ENCODE measurements at places on chromosomes 12 and 14.

GRCh38 chr14:103014466-103015228, 42.7 kb downstream of the CDC42BPB start:
- no peak for DNase-seq

DNA sequence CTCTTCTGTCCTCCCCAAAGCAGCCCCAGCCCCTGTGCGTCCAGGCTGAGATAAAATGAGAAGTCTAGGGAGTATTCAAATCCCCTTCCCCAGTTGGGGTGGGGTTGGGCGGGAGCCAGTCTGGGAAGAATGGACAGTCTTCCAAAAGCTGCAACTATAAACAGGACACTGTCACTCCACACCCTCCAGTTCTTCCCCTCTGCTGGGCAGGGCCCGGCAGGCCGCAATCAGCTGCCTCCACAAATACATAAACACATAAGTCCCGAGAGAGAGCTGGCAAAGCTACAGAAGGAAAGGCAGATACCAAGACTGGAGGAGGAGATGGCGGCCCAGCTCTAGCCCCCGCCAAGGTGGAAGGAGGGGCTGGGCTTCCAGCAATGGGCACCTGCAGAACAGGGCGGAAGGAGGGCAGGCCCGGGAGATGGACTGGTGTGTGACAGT, 12.7 kb downstream of the LTBP2 start:
- no peak for DNase-seq

DNA sequence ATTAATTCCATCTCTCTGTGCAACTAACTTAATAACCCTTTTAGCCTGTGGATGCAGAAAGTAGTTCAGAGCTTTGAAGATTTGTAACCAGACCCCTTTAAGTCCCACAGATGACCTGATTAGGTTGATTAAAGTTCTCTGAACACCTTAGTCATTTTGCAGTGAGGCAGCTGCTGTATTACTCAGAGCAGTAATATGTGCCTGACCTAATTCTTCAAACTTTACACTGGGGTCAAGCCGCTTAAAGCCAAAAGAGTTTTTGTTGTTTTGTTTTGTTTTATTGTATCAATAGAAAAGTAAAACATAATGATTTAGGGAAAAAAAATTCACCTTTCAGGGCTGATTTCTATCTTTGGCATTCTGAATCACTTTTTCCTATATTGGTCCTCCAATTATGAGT, 78.6 kb upstream of the PLEKHG7 start:
- no peak for DNase-seq

DNA sequence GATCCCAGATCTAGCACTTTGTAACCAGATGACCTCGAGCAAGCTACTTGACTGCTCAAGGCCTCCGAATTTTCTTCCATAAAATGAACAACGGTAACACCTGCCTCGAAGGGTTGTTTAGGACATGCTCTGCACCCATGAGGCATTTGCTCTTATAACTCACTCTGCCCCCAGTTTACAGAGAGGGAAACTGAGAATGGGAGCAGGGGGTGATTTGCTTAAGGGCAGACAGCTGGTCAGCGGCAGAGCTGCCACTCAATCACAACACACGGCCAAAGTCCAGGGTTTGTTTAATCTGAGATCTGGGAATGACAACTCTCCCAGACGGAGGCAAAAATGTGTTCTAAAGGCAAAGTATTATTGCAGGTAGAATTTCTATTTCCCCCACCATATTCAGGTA, 156.3 kb downstream of the RIMBP2 start:
- no peak for DNase-seq

DNA sequence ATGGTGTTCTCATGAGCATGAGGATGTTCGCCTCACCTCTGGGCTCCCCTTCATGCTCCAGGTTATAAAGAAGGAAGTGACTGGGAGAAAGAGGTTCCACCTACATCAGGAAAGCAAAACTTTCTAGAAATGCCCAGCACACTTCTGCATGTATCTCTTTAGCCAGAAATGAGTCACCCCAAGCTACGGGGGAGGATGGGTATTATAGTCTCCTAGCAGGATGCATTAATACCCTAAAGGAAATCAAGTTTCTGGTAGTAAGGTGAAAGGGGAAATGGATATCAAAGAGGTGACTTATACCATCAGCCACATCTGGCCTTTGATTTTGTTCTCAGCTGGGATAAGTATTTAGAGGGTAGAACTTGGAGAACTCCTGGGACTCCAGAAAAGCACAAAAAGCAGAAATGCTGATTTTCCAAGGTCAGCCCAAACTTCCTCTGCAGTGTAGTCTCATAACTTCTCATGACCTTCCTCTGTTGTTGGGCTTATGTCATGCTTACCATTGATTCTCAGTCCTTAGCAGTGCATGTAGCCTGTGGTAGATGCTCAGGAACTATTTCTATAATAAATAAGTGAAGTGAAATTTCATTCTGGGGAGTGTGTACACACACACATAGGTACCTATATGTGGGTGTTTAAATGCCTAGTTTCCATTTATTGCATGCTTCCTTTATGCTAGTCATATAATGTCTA, 209.4 kb upstream of the CRY1 start:
- DNase-seq = no peak

GRCh38 chr12:95130096-95130495, 56.7 kb upstream of the NR2C1 start:
- no peak for DNase-seq

DNA sequence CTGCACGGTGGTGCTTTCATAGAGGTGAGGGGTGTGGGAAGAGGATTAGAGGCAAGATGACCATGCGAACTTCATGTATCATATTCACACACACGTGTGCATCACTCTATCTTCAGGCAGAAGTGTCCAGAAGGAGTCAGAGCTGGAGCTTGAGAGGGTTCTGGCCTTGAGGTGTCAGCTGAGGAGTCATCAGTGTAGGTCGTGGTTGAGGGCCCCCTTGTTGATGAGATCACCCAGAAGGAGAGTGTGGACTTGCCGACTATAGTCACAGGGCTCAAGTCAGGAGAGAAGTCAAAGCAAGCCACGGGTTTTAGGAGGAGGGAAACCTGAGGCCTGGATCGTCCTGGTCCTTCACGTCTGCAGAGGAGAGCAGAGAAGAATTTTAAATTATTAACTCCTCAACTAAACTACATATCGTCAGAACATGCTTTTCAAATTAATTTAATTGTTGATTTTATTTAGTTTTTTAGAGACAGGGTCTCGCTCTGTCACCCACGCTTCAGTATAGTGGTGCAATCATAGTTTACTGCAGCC, 25.4 kb downstream of the EML1 start:
- DNase-seq = no peak

DNA sequence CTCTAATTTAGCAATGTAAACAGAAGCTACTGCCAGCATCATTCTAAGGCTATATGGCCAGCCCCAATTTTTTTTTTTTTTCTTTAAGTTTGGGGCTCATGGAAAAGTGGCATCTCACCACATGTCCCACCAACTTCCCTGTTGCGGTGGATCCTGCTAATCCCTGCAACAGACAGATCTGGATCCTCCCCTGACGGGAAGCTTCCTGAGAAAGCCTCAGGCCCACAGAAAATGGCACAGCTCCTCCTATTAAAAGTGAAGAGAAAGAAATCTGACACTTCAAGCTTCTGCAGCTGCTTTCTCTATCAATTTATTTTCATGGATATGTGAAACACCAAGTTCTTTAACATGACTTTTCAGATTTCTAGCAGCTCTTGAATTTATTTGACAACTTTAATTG, 433.8 kb upstream of the DCN start:
- DNase-seq = no peak

GRCh38 chr14:56333359-56334292, 215.4 kb downstream of the PELI2 start:
- DNase-seq = no peak

- DNase-seq = peak; percentile 6
Measured at GRCh38 chr14:53109105-53110041, 43.8 kb downstream of the DDHD1 start.

DNA sequence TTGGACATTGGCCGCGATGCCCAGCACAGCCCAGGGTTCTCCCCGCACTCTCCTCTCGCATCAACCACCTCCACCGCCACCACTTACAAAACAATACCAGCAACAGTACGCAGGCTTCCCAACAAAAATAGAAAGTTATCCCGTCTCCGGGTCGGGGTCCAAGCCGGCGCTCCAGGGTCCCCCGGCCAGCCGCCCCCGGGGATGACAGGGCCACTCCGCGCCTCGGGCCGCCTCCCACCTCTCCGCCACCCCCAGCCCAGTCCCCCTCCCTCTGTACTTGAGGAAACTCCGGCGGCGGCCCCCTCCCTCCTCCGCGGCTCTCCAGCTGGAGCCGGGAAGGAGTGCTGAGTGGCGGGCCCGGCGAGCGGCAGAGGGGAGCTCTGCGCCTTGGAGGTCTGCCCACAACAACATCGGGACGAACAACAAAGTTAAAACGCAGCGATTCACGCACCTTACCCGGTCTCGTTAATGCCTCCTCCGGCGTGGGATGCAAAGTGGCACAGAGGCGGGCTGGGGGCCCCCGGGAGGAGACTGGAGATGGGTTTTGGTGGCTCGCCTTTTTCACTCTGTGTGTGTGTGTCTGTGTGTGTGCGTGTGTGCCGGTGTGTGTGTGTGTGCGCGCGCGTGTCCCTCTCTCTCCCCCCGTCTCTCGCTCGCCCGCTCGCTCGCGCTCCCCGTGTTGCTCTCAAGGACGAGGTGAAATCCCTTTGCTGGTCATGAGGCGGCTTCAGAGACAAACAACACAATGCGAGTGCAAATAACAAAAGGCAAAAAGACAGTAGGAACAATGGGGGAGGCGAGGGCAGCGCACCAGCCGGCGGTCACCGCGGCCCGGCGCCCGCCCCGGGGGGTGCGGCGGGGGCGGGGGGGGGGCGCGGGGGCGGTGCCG, 386.8 kb downstream of the BCAT1 start:
- DNase-seq = no peak

- no peak for DNase-seq
Measured at GRCh38 chr12:59867689-59868088, 271.9 kb downstream of the SLC16A7 start.

DNA sequence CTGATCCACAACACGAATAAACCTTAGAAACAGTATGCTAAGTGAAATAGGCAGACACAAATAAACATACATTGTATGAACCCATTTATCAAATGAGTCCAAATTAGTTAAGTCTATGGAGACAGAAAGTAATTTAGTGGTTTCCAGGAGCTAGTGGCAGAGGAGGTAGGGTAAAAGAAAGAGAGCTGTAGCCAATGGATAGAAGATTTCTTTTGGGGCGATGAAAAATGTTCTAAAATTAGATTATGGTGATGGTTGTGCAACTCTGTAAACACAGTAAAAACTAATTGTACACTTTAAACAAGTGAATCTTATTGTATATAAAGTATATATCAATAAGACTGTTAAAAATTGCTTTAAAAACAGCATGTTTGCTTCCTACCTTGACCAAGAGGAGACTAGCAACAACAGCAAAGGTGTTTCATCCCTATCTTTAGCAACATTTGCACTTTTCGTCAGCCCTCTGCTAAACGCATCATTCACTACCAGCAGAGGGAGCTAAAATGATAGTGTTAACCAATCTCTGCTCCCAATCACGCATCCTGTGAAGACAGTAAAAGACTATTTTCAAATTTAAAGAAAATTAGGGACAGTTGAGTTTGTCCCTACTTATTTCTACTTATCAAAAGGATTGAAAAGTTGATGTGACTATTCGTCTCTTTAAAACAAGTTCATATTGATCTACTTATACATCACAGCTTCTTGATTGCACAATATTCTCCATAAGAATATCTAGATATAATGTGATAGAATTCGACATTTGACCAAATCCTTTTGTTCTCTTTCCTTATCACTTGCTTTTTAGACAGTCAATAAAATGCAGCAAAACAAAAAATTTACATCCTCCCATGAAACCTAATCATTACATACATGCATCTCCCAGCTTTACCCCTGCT, 24.0 kb upstream of the LGR5 start:
- no peak for DNase-seq

DNA sequence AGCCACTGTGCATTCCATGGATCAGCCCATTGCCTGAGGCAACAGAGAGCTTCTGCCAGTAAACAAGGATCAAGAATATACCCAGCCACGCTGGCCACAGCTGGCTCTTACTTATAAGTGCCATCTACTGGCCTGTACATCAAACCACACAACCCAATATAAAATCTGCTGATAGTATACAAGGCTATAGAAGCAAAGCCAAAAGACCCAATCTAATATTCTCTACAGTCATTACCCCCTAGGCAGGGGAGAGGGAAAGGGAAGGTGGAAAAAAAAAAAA, 4.4 kb upstream of the FAM186B start:
- no peak for DNase-seq

DNA sequence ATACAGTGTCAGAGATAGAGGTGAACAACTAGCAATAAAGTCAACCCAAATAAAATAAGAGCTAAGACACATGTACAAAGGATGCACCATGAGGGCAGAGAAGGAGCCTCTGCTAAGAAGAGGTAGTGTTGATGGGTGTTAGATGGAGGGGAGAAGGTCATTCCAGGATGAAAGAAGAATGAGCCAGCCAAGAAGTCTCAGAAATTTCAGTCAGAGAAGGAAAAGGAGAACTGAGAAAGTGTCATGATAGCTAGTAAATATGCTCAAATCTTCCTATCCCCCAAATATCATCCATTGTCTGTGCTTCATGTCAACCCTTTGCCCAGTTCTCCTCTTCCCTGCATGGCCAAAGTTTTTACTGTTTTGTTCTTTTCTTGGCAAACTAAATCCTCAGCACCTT, 225.2 kb upstream of the BTG1 start:
- DNase-seq = no peak
